ENCODE measurements at places on chromosomes 3 and 15. TPM values are rescaled to one million over a fixed set of nuclear protein-coding genes. Genes with fewer than 3 reads are reported as not detected.

GRCh38 chr3:66404197-66404596, 96.6 kb downstream of the LRIG1 start:
- DNase-seq: no peak

GRCh38 chr3:159131376-159131775, 329.5 kb downstream of the MFSD1 start:
- no peak for DNase-seq

DNA sequence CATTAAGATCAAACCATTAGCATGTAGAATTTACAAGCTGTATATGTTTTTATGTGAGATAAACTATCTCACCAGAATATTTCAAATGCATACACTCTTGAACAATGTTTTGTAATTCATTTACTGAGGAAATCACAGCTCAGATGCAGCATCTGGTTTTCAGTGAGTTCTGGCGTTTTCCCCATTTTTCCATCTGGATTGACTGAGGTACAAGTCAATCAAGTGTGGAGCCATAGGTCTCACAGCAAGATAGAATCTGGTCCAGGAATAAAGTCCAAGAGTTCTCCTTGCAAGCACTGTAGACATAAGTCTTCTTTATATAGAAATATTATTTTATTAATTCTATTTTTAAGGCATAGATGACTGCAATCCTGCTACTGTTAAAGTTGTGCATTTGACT, 219.3 kb downstream of the ZBBX start:
- peak; percentile 77 for DNase-seq

DNA sequence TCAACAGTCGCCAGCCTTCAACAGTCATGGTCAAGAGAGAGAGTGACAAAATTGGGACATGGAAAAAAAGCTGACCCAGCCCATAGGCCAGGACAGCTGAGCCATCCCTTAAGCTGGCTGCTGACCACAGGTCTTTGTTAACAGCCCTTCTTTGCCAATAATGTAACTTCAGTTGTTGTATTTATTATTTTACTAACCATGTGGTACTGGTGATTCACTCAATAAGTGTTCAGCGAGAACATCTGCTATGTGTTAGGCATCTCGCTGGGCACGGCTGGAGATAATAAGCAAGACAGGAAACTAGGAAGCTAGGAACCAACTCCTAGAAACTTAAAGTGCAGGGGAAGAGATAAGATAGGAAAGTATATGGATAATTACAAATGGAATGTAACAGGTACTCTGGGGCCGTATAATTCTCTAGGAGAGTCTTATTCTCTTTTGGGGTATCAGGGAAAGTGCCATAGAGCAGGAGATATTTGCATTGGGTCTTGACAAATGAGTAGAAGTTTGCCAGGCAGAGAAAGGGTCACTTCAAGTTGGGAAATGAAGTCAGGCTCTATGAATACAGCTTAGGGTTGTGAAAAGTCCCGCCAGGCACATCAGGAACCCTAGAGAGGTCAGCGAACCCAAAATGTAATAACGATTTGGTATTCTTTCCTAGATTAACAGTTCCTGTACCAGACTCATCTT, 84.0 kb upstream of the TRA2B start:
- no peak for DNase-seq

DNA sequence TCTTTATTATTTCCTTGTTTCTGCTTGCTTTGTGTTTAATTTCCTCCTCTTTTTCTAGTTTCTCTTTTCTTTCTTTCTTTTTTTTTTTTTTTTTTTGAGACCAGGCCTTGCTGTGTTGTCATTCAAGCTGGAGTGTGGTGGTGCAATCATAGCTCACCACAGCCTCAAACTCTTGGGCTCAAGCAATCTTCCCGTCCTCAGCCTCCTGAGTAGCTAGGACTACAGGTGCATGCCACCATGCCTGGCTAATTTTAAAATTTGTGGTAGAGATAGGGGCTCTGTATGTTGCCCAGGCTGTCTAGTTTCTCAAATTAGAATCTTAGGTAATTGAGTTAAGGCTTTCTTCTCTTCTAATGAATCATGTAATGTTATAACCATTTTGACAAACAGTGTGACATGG, 22.4 kb downstream of the SLMAP start:
- no peak for DNase-seq

- no peak for DNase-seq
These were observed 496.6 kb upstream of the SGO1 start for GRCh38 chr3:20682573-20682972.

DNA sequence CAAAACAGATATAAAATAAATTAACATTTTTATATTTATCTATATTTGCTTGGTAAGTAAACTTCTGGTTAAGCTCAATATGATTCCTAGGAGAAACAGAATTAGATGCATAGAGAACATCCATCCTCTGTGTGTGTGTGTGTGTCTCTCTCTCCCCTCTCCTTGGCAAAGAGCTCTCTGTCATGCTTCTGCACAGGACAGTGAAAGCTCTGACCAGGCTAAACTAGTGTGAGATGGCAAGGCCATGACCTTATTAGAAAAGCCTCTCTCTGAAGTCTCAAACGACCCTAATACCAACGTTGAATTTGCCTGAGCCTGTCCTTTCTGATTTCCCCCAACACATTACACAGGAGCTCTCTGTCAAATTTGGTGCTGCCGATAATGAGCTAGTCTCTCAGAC, 746.0 kb downstream of the VGLL3 start:
- DNase-seq: no peak

Gene SUMF1
- polyA plus RNA-seq: 15.5 TPM
